ENCODE measurements at places on chromosomes 12 and 14. TPM values are rescaled to one million over a fixed set of nuclear protein-coding genes. Genes with fewer than 3 reads are reported as not detected.

- peak; percentile 81 for DNase-seq
Measured at GRCh38 chr12:109385339-109386058, 37.8 kb downstream of the MYO1H start.

Gene AQP6
- total RNA-seq = not detected

Gene CAPZA3
- total RNA-seq = not detected

DNA sequence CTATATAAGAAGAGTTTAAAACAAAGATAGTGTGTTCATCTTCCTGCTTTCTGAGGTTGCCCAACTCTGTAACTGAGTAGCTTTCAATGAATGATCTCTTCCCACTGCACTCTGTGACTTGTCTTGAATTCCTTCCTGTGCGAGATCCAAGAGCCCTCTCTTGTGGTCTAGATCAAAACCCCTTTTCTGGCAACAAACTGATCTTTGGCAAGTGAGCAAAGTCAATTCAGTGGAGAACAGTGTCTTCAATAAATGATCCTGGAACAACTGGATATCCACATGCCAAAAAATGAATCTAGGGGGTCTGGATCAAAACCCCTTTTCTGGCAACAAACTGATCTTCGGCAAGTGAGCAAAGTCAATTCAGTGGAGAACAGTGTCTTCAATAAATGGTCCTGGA, 8.5 kb downstream of the CFAP54 start:
- DNase-seq = no peak

GRCh38 chr14:99875421-99875820, 82.2 kb downstream of the EML1 start:
- DNase-seq = no peak

DNA sequence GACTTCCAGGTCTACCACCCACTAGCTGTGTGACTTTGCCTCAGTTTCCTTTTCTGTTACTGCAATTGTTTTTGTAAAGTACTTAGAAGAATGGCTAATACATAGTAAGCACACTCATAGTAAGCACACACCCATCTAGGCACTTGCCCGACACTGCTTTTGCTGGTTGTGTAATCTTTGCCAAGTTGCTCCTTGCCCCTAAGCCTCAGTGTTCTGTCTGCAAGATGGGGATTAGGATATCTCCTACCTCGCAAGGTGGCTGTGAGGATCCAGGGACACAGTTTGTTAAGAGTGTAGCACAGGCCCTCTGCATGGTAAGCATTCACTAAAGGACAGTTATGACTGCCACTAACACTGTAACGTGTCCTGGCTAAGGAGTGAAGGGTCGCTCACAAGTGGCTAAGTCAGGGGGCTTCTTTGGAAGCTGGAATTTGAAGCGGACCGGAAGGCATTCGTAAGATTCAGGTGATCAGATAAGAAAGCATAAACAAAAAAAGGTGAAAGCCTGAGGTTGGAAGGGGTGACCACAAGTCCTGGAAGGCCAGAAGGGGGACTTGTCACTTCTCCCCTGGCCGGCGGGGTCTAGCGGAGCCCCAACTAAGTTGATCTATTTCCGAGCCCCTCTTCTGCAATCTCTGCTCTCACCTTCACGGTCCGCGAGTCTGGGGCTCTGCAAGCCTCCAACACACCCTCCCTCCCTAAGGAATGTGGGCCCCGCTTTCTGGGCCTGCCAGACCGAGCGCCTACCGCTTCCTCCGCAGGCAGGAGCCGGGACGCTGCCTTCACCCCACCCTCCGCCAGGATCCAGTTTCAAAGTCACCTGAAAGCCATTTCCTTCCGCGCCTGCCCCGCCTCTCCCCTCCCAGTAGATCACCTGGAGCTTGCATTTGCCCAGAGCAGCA, 1.5 kb upstream of the PLEKHG3 start:
- peak; percentile 79 for DNase-seq

Gene C12orf60
- total RNA-seq = 0.47 TPM

All from PC-3 (cell line).